ENCODE measurements at places on chromosomes 11 and 22.

GRCh38 chr22:44660051-44660830 lies 41.8 kb upstream of the PRR5 start:
- DNase-seq, result no peak

- DNase-seq, result no peak
Measured at GRCh38 chr11:132992838-132993631, 539.3 kb downstream of the OPCML start.

- DNase-seq, result no peak
Measured at GRCh38 chr11:64126796-64127195, 39.1 kb downstream of the MACROD1 start.

GRCh38 chr11:1297576-1298473 lies 11.6 kb downstream of the TOLLIP start:
- no peak for DNase-seq

GRCh38 chr11:67177399-67178281 lies 58.6 kb downstream of the KDM2A start:
- no peak for DNase-seq

GRCh38 chr22:26592421-26592891 lies 2.5 kb upstream of the TPST2 start:
- no peak for DNase-seq

DNA sequence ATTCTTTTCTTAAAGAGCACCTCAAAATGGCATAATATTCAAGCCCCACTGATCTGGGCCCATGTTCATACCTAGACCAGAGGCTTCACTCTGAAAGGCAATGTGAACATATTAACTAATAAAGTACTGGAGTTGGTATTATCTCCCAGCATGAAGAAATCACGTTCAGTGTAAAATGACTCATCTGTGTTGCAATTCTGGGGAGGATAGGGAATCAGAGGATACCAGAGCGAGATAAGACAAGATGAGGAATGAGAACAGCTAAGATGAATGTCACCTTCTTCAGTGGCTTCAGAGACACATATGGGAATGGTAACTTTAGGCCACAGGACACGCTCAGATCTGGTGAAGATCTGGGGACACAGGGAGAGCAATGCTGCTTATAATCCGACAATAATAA lies 121.1 kb downstream of the NTM start:
- no peak for DNase-seq
